HS-5 (cell line): ENCODE measurements at places on chromosomes 4 and X.
A peak's percentile ranks its signal among the peaks of the same experiment; 100 is the strongest.

DNA sequence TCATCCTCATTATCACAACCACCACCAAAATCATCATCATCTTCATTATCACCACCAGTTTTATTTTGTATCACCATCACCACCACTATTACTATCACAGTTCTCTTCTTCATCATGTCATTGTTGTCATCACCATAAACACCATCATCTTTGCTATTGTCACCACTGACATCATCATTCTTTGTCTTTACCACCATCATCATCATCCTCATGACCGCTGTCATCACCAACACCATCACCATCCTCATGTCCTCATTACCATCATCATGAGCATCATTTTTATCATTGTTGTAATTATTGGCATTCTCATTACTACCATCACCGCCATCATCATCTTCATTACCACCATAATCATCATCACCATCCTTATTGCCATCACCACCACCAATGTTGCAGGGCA lies 31.4 kb downstream of the EVC start:
- no peak for DNase-seq

DNA sequence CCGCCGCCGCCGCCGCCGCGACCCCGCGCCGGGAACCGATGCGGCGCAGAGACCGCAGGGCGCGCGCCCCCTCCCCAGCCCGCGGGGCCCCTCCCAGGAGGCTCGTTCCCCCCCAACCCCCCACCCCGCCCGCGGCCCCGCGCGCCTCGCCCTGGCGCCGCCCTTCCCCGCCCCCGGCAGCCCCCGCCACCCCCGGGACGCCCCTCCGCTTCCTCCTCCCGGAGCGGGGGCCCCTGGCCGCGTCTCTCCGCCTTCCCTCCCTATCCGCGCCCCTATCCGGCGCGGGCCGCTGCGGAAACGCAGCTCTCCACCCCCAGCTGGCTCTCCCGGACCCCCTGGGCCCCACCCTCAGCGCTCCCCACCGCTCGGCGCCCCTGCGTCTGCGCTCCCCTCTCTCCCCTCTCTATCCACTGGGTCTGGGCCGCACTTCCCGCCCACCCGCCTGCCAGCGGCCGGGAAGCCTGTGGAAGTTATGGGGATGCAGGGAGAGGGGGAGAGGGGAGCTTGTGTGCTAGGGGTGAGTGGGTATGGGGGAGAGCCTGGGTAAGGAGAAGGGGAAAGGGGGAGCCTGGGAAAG lies at the start of gene TMEM271:
TSS of gene TMEM271 (minus strand) at position 51 of the 577 bp plus-strand sequence. CDS start 233 bp downstream, outside the sequence.
- DNase-seq: no peak

- DNase-seq: no peak
These were observed 1.7 kb downstream of the PDGFRA start for GRCh38 chr4:54230484-54231418.

DNA sequence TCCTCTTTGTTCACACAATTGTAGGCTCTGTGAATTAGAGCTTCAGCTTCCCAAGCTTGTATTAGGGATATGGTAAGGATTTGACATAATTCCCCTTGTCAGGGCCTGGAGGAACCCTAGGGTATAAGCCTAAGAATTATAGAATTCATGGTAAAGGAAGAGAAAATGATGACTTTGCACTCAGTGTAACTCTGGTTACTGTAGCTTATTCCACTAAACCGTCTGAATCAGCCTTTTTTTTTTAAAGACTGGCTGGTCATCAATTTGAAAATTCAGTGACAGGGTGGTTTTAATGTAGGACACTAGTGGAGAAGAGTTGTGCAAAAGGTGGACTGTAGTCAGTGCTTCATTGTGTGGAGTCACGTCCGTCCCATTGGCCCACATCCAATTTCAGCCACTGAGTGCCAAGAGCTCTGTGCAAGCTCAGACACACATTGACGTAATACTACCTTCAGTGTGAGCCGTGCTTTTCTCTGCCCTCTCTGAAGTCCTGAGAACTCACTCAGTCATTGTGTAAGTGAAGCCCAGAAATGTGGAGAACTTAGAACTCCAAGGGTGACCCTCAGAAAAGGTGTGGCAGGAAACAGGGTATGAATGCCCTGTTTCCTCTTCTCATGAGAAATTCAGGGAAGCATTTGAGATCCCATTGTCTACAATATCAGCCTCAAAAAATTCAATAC lies 449.8 kb downstream of the C4orf33 start:
- no peak for DNase-seq

GRCh38 chr4:73045879-73046278 lies 23.6 kb downstream of the COX18 start:
- DNase-seq: no peak

GRCh38 chr4:8368998-8369397 lies 71.5 kb downstream of the ACOX3 start:
- no peak for DNase-seq

GRCh38 chr4:6172093-6172926 lies 28.0 kb downstream of the JAKMIP1 start:
- DNase-seq: no peak

DNA sequence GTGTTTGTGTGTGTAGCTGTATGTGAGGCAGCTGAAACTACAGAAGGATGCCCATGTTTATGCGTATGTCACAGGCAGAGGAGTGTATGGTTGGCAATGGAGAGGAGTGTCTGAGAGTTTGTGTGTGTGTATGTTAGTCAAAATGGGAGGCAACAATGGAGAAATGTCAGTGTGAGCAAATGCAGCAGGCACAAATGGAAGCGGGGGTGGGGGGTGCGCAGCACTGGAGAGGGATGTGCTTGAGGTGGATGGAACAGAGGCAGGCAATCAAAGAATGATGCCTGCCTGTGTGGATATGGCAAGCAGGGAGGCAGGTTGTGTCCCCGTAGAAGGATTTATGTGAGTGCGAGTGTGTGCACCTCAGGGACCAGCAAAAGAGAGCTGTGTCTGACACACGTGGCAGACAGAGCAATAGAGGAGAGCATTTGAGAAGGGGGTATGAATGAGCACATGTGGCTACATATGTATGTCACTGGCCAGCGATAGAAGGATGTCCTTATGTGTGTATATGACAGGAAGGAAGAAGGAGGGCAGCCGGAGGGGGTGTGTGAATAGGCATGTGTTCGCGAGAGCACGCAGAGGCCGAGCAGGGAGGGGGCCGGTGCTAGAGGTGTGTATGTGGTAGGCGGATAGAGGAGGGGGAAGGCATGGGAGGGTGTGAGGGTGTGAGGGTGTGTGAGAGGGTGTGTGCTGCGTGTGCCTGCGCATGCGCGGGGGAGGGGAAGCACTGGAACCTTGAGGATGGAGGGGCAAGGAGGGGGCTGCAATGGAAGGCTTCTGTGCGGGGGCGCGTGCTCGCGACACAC lies 1.1 kb downstream of the PJA1 start:
- no peak for DNase-seq

DNA sequence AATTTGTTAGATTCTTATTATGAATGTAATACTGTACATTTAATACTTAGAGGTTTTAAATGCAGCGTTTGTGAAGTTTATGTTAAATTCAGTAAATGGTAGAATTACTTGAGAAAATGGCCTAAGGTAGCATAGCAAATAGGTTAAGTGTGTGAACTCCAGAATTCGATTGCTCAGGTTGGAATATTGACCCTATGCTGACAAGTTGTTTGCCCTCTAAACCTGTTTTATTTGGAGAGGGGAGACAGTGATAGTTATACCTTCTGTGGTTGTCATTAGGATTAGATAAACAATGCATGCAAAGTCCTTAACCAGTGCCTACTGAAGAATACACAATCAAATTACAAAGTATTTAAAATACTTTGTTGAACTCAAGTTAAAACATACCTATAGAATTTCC lies 5.4 kb downstream of the ADAD1 start:
- DNase-seq: no peak

- no peak for DNase-seq
These were observed 75.1 kb upstream of the DDX3X start for GRCh38 chrX:41258871-41259270.

- DNase-seq: no peak
These were observed 33.0 kb downstream of the TSPAN5 start for GRCh38 chr4:98625399-98625798.

DNA sequence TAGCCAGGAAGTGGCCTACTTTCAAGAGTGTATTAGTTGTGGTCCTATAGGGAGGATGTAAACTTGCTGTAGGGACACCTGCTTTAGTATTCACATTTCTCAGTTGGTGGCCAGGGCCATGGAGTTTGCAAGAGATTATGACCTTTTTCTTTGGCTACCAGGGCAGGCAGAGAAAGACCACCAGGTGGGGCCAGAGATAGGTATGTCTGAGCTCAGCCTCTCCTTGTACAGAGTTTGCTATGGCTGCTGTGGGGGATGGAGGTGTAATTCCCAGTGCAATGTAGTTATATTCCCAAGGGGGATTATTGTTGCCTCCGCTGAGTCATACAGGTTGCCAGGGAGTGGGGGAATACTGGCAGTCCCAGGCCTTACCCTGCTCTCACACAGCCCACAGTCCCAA lies 26.3 kb upstream of the DACH2 start:
- no peak for DNase-seq

DNA sequence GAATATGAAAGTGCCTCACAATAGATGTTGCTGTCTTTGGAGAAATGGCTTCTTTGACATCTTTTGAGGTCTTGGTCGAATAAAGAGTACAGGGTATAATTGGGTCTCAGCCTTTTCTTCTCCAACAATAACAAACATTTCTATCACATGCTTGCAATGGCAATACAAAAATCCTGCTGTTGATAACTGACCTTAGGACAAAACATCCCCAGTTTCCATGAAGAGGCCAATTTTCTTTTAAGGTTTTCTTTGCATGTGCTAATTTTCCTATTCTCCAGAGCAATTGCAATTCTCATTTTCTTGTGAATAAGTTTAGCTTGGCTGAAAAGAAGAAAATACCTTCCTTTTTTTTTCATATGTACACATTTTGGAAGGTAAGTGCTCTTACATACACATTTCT lies 130.7 kb upstream of the RPS6KA6 start:
- DNase-seq: no peak

DNA sequence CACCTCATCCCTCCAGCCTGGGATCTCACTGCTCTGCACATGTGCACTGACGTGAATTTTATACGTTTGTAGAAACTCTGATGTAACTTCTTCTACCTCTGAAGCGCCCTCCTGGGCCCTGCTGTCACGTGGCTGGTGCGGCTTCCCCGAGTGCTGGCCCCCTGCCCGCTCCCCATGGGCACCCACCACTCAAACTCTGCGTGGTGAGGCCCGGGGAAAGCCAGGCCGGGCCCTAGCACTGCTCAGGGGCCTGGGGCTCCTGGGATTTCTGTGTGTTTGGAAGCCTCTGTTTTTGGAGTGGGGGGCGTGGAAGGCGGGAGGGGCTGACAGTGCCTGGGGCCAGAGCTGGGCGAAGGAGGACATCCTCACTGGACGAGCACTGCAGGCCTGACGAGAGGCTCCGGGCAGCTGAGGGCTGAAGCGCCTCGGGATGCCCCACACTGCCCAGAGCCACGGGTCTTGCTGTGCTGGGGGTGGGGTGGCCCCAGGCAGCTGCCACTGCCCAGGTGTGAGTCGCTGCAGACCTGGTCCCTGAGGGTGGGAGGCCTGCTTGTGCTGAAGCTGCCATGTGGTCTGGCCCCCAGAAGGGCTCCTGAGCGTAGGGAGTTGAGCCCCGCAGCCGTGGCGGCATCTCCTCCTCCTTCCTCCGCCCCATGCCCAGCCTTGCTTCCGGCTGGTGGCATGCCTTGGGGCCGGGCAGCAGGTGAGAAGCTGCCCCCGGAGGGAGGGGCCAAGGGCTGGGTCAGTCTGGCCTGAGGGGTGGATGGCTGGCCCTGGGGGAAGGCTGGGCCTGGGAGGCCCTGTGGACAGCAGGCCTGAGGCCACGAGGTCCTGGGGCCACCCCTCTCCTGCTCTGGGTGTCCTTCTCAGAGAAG lies 7.7 kb downstream of the NAT8L start:
- DNase-seq: no peak

DNA sequence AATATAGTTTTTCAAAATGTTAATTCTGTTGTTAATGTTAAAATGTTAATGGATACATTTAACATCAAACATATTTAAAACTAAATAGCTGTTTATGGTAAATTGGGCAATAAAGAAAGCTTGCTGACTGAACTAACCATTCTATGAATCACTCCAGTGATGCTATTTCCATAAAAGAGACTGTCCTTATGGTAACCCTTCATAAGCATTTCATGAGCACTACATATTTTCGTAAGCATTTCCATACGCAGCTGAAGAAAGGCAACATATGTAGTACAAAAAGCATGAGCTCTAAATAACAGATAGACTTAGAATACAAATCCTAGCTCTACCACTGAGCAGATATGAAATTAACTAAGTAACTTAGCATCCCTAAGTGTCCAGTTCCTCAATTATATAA lies 188.9 kb downstream of the COL25A1 start:
- peak; percentile 14 for DNase-seq

DNA sequence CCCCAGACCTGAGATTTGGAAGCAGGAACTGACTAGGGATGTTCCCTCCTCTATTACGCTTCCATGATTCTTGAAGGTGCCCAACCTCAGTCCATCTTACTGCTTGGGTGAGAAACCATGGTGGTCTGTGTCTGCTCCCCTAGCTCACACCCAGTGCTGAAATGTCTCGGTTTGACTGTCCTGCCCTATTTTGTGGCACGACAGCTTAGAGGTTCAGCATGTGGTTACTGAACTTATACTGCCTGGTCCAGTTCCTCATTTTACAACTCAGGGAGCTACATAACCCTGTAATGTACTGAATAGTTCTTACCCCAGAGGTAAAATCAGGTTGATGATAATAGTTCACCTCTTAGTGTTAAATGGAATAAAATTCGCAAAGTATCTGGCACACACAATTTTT lies 203.1 kb downstream of the RBM46 start:
- no peak for DNase-seq

DNA sequence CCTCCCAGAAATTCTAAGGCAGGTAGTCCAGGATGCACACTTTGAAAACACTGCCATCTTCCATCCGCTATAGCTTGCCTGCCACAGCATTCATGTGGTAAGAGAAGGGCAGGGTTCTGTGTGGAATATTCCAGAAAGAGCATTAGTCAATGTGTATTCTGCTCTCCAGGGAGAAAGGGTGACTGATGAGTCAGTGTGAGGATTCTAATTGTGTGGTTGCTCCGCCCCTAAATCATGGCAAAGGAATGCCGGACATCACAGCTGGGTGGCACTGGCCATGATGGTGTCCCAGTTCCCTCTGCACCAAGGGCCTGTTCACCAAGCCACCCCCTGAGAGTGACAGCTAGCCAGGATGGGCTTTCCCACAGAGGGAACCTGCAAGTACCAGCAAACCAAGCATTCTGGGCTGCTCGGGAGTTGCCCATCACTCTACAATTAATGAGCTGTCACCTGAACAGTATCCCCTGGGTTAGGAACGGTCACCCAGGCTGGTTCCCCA lies 9.5 kb downstream of the IDS start:
- peak; percentile 62 for DNase-seq

GRCh38 chrX:148500423-148501385 lies at the start of gene AFF2:
Gene AFF2, plus strand, starts transcription at chrX:148500617. Its CDS starts 481 bp downstream, at chrX:148501098.
- DNase-seq: no peak

DNA sequence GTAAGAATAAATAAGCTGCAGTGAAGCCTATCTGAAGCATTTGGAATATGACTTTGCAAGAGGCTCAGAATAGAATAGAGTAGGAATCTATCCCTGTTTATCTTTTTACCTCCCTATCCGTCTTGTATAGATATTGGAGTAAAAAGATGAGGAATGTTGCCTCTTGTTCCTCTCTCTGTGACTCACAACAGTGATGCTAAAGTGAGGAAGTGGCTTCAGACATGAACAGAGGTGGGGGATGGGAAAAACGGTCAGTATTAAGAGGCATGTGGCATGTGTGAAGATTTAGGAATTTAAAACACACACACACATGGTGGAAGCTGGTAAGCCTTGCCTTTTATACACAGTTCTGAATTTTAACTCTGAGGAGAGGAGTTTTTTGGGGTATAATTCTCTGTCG lies 3.8 kb upstream of the DCAF4L1 start:
- DNase-seq: peak; percentile 29

GRCh38 chrX:41558531-41558930 lies 111.4 kb downstream of the NYX start:
- DNase-seq: no peak
